ENCODE measurements at places on chromosomes 4 and X.
A peak's percentile ranks its signal among the peaks of the same experiment; 100 is the strongest.

- DNase-seq: no peak
These were observed 1.4 kb downstream of the NSG1 start for GRCh38 chr4:4388311-4388790.

DNA sequence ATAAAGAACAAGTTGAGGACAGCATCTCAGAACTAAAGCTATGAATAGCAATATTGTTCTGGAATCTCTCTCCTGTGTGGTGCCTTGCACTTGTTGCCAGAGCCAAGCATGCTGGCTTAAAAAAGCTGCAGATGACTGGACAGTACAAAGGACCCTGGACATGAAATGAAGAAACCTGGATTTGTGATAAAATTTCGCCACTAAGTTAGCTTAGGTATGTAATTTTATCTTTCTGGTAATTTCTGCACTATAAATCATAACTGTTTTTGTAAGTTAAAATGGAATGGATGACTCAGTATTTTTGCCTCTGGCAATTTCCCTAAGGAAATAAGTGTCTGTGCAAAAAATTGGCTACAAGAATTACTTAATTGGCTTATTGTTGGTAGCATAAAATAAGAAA is 317.2 kb downstream of the CAMK2D start:
- no peak for DNase-seq

DNA sequence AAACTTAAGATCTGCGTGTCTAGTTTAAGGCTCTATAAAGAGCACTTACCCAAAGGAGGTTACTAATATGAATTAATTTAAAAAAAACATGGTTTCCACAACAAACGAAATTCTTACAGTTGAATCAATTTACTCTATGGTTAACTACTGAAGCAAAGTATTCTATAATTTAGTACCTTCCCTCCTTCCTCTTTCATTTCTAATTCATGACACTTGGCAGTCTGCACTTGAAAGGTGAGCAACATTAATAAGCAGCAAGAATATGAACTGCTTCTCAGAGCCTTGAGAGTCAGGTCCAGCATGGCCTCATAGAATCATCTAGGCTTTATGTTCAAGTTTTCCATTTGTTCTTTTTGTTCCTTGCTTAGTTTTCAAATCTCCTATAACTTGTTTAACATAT is 42.7 kb downstream of the TAPT1 start:
- DNase-seq: no peak

- DNase-seq: no peak
These were observed 2.9 kb downstream of the UGT8 start for GRCh38 chr4:114601304-114602052.

DNA sequence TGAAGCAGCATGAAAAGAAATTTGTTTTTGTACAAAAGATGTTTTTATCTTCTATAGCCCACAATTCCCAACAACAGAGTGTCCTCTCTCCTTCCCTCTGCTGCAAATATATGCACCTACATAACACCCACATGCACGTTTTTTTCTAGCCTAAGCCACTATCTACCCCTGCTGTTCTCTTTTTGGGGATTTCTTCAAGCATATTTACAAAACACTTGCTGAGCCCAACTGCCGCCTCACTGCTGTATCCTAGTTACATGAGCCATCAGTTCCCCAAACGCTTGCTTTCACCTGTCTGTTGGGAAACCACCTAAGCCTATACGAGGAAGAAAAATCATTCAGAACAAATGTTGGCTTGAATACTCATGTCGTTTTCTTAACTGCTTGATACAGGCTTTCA is 127.2 kb downstream of the CHRNA9 start:
- DNase-seq: no peak

DNA sequence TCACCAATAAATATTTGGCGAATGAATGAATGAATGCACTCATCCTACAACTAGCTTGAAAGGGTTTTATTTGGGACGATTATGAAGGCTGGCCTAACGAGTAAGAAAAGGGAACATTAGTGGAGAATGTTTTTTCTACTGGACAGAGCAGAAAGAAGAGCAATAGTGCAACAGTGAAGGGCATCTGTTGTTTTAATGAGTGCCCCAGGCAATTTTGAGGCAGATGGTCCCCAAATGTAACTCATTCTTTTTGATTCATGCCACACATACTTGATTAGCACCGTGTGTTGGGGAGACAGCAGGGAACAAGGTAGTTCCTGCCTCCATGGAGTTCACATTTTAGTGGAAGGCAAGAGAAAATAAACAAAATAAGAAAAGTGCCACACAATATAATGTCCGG is 22.7 kb upstream of the INTS6L start:
- no peak for DNase-seq

- no peak for DNase-seq
These were observed 143.8 kb downstream of the PPARGC1A start for GRCh38 chr4:23746027-23746426.

- no peak for DNase-seq
These were observed 78.7 kb upstream of the RASGEF1B start for GRCh38 chr4:81550388-81550859.

DNA sequence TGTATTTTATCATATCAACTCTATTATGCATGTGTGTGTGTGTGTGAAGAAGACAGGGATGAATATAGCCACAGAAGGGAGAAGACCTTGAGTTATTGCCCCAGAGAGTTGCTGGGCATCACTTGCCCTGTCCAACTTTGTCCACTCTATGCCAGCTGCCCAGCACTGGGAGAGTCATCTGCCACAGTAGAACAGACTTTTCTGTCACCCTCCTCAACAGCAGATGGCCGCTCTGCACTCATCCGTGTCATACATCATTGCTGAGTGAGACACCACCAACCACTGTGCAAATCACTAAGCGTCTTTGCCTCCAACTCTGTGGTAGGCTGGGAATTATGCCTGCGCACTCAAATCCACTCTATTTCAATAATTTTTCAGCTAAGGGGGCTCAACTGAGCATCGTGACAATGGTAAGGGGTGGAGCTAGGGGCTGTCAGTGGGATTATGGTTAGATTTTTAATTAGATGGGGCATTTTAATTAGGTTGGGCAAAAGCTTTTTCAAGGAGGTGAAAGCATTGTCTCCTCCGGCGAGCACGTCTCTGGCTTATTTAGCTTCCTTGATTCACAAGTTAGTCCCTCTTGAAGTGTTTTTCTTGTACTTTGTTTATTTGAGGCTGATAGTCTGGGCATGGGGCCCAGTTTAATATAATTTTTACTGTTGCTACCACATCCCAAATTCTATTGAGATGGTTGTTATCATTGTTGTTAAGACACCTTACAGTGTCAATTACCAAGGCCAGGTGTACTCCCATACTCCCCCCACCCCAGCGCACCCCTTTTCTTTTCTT is 100.1 kb upstream of the KLF3 start:
- DNase-seq: no peak

DNA sequence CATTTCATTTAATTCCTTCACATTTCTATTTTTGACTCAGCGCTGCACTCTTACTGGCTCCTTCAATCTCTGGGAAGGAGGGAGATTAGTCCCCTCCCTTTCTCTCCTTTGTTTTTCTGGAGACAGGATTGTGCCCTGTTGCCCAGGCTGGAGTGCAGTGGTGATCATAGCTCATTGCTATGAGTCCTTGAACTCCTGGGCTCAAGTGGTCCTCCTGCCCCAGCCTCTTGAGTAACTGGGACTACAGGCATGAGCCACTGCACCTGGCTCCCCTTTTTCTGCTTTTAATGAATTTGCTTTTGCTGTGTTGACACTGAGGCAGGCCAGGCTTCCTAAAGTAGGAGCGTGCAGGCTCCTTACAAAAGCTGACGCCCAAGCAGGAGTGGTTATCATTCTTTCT is 10.5 kb downstream of the TBC1D14 start:
- no peak for DNase-seq

DNA sequence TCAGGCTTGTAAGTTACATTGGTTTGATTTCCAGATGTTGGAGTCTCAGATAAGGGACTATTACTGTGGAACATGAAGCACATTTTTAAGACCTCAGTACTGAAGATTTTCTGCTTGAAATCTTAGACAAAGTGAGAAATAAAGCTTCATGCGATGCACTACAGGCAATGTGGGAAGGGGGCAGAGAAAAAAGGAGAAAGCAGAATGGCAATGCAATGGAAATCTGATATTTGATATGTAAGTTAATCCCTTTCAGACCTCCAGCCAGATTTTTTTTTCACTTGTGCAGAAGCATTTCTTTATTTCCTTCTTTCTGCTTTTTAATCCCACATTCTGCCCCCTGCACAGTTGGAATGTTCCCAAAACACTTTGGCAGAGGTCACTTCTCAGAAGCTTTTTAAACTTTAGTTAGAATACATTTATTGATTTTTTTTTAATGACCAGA is 174.3 kb downstream of the ADGRL3 start:
- peak; percentile 53 for DNase-seq

- DNase-seq: no peak
These were observed 30.4 kb upstream of the CHRDL1 start for GRCh38 chrX:110825972-110826371.

DNA sequence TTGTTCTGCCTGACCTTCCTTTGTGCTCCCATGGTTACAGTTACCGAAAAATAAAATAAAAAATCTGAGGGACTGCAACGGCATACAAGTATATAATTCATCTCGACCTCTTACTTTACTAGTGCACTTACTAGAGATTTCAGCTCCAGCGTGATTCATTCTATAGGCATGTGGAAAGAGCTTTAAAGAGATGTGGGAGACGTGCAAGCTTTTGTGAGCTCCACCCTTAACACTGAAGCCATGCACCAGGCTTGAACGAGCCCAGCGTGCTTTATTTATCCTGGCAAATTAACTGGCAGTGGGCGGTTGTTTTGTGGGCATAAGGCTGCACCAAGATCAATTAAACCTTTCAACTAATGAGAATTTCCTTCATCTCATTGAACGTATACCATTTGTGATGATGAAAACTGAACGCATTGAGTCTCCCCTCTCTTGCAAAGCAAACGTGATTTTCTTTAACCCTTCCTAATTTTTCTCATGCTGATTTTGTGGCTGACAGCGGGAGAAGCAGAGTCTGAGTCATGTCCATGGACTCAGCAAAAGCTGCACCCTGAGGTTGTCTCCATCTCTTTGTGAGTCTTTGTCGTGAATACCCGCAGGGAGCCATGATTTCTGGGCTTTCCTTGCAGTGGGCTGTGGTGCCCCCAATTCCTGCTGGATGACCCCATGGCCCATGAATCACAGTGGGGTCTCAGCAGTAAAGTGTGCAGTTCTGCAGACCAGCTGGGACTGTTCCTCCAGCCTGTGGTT is 60.1 kb downstream of the MXRA5 start:
- peak; percentile 69 for DNase-seq

DNA sequence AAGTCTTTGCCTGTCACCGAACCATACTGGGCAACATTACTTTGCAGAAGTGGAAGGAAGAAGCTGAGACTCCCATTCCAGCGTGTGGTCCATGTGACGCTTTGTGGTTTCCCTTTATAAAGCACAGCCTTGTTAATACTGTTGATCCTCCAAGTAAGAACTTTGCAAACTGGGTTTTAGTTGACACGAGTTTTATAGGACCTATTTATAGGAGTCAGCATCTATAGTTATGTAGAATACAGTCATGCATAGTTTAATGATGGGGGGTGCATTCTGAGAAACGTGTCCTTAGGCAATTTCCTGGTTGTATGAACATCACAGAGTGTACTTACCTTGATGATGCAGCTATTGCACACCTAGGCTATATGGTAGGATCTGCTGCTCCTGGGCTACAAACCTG is 1879.4 kb upstream of the TENM3 start:
- DNase-seq: no peak

DNA sequence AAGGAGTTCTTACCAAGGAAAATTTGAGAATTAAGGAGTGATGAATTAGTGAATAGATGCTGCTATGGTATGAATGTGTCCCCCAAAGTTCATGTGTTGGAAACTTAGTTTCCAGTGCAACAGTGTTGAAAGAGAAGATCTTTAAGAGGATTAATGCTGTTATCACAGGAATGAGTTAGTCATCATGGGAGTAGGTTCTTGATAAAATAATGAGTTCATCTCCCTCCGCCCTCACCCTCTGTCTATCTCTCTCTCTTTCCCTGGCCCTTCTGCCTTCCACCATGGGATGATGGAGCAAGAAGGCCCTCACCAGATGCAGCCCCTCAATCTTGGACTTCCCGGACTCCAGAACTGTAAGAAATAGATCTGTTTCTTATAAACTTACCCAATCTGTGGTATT is 38.3 kb upstream of the KLHL8 start:
- no peak for DNase-seq

- no peak for DNase-seq
These were observed 30.4 kb downstream of the TBC1D14 start for GRCh38 chr4:6939761-6940743.

DNA sequence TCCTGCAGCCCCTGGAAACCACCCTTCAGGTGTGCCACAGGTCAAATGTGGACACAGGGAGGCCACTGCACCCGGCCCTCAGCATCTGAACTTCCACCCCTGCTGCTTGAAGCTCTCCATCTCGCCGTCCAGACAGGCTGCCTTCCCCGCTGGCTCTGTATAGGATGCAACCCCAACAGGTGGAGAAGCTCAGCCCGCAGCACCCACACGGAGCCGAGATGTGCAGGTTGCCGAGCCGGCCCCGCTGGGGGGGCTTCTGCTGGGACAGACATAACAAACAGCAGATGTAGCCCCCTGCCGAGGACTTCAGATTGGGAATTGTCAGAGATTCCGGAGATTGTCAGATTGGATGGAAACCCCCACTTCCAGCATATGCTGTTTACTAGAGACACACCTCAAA is 20.5 kb downstream of the TMEM187 start:
- no peak for DNase-seq
